ENCODE measurements at places on chromosomes 3 and 15. TPM values are rescaled to one million over a fixed set of nuclear protein-coding genes. Genes with fewer than 3 reads are reported as not detected.
A peak's percentile ranks its signal among the peaks of the same experiment; 100 is the strongest.

Gene NUP210
- 3.3 TPM for total RNA-seq

DNA sequence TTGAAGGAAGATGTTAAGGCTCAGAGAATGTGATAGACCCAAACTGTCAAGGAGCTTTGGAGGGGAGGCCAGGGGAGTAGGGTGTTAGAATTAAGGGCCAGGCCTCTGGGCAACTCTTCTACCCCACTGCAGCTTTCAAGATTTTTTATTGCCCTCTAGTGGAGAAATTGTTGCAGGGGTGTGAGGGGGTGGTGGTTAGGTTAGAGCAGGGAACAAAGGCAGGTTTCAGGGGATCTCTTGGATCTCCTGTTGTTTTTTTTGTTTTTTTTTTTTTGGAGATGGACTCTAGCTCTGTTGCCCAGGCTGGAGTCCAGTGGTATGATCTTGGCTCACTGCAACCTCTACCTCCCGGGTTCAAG is 1.4 kb upstream of the SEC13 start:
- no peak for DNase-seq

- DNase-seq, result no peak
Observed at GRCh38 chr15:45149060-45149459, 19.3 kb downstream of the DUOX1 start.

Gene AHSG
- total RNA-seq, result 0.26 TPM

GRCh38 chr3:120854908-120855526 is 53.0 kb upstream of the STXBP5L start:
- no peak for DNase-seq

Gene MELTF
- total RNA-seq, result 8.4 TPM

Gene SEMA3F
- total RNA-seq, result 10.8 TPM

DNA sequence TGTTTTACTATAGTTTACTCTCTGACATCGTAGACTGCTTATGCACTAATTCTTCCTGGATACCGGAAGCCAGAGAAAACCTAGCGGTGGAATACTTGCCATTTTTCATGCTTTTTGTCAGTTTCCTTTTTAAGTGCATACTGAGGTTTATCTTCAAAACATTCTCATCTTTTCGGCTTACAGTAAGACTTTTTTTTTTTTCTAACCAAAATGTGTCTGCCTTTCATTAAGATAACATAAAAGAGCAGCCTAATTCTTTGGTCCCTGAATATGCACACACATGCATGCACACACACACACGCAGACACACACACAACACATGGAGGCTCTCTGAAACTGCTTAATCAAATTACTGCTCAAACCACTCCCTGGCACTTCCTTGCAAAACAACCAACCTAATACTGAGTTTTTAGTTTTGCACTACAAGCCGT is 1.3 kb downstream of the ZNF445 start:
- DNase-seq, result no peak

DNA sequence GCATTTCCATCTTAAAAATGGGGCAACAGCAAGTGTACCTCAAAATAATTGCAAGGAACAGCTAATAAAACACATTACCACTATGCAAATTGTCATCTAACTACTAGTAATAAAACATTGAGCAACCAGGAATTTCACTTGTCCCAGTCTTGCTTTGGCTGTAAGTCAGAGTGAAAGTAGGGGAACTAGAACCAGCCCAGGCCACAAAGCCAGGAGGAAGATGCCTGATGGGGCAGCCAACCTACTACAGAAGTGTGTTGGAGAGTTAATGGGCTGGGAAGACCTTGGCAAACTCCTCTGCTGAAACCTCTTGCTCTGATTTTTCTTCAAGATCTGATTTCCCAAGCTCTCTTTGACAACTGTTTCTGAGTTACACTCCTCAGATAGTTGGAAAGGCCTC is 40.2 kb upstream of the LPP start:
- DNase-seq, result no peak

Gene SNRPA1
- total RNA-seq, result 18.5 TPM

GRCh38 chr3:102148598-102149337 is 286.0 kb upstream of the ZPLD1 start:
- DNase-seq, result no peak

DNA sequence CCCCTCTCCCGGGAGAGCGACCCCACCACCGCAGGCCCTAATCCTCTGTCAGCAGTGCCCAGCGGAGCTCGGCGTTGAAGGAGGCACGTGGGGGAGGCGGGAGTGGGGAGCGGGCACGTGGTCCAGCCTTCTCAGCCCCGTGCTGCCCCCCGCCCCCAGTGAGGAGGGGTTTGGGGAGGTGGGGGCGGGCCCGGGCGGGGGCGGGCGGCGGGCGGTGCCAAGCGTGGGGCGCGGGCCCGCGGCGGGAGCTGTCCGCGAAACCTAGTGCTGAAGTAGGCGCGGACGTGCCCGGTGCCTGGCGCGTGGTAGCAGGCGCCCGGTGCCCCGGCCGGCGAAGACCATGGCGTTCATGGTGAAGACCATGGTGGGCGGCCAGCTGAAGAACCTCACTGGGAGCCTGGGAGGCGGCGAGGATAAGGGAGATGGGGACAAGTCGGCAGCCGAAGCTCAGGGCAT is at the start of gene CPLX3:
Gene CPLX3 (plus strand): TSS at position 264 of the 456 bp plus-strand sequence. CDS start 77 bp downstream, at position 341.
- DNase-seq, result no peak

DNA sequence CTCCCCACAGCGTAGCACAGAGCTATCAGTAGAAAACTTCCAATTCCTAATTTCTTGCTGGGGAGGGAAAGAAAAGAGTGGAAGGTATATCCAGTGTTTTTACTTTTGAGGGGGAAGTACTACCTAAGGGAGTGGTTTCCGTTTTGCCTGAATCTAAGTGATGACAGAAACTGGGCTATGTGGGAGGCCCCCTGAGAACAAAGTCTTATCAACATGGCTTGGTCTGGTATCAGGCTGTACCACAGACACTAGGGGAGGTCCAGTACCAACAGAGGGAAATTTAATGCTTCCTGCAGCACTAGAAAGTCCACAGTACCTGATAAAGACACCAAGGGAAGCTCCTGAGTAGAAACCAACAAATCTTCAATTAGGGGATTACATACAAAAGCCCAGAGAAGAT is 199.2 kb downstream of the IL5RA start:
- no peak for DNase-seq

DNA sequence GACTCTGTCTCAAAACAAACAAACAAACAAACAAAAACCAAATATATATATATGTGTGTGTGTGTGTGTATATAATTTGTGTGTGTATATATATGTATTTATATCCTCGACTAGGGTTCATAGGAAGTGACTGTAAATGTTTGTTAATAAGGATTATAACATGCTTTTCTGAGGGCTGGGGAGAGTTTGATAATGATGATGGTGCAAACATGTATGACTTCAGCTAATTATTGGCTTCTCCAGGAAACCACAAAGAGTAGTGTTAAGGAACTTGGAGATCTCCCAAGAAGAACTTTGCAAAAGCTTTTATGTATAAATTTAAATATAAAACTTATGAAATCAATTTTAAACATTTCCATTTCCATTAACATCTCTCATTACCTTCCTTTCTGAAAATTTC is 3.9 kb upstream of the OPA1 start:
- DNase-seq, result no peak

Gene DET1
- 16.7 TPM for total RNA-seq

GRCh38 chr3:152396867-152397266 is 128.1 kb downstream of the MBNL1 start:
- no peak for DNase-seq

DNA sequence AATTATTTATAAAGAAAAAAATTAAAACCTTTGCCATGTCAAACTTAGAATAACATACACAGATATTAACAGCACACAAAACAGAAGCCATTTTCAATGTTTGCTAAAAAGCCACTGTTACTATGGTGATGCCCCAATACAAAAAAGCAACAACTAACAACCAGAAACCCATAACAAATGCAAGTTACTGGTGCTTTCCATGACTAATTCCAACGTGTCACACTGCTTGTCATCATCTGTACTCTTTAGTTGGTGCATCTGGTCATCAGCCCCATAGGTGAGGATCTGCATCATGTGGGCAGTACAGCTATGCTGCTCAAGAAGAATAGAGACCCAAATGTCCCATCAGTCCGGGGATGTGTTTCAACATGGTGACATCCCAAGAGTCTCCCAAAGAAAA is 52.8 kb downstream of the ATP8B4 start:
- no peak for DNase-seq

DNA sequence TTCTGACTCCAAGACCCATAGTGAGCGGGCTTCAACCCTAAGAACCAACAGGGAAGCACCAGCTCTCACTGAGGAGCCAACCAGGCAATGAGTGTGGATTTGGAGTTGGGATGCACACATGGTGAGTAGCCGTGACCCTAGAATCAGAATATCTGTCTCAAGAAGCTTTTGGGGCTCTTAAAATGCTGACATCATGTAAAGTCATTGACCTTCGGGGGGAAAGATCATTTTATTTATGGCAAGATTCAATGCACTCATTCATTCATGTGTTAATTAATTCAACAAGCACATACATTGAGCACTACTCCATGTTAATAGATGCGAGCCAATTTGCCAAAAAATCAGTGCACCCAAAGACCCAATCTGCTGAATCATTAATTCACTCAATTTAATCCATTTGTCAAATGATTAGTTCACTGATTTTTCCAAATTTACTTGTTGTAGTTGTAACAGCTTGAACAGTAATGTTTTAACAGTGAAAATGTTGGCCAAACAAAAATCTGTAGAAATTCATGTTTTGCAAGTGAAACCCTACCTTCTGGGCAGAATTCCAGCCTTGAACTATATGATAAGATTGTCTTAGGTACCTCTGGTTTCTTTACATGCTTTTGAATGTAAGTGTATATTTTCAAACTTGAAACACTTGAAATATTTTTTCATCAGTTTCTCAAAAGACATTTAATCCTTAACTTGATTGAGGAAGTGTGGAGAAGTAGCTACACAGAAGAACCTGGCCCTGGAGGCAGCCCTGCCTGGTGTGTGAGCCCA is 29.8 kb upstream of the LACTB start:
- no peak for DNase-seq

GRCh38 chr3:167734498-167735232 is at the start of gene PDCD10:
PDCD10 (minus strand) TSS chr3:167734892; CDS start chr3:167720157, 14,735 bp downstream.
- peak; percentile 99 for DNase-seq

DNA sequence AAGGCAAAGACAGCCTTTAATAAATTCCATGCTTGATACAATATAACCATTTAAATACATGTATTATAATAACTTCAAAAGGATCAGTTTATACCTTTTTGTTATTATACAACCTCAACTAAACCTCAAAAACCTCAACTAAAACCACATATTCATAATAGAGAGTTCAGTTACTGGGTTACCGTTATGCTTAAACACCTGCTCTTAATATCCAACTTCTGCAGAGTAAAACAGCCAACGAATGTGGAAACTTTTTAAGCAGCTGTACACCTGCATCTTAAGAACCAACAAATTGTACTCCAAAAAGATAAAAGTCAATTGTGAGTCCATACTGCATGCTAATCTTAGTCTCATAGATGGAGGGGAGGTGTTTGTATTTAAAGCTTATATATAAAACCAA is 53.5 kb downstream of the TFDP2 start:
- no peak for DNase-seq

GRCh38 chr3:115947325-115947724 is 324.0 kb downstream of the GAP43 start:
- DNase-seq, result no peak

DNA sequence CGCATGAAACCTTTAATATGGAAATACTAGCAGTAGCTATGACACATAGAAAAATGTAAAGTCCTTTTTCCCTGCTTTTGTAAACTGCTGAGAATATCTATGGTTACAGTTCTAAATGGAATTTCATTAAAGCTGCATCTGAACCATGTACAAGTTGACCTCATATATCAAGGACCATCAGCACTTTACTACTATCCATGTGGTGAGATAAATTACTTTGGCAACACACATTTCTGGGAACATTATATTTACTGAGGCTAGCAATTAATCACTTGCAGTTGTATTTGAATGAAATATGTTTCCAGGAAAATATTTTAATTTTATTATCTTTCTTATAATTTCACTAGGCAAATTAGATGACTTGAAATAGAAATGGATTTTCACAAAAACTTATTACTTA is 545.5 kb downstream of the NAALADL2 start:
- no peak for DNase-seq

- no peak for DNase-seq
Observed at GRCh38 chr15:85414495-85414894, 34.1 kb downstream of the AKAP13 start.

Gene LARP6
- total RNA-seq, result 6.9 TPM

Gene RTP1
- not detected for total RNA-seq

Gene LRRC34
- total RNA-seq, result 14.7 TPM

DNA sequence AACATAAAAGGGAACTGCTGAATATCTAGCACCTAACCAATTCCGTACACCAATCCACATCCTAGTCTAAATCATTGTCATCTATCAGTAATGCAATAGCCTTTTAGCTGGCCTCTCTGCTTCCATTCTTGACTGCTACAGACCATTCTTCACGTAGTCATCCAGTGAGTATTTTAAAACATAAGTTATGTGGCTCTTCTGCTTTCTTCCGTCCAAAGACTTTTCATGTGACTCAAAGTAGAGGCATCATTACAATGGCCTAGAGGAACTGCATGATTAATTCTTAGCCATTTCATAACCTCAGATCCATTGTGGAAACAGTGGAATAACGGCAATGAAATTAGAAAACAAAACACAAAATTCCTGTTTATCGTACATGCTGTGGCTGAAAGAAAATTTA is 88.9 kb upstream of the CBLB start:
- no peak for DNase-seq

Gene MUC13
- not detected for total RNA-seq

DNA sequence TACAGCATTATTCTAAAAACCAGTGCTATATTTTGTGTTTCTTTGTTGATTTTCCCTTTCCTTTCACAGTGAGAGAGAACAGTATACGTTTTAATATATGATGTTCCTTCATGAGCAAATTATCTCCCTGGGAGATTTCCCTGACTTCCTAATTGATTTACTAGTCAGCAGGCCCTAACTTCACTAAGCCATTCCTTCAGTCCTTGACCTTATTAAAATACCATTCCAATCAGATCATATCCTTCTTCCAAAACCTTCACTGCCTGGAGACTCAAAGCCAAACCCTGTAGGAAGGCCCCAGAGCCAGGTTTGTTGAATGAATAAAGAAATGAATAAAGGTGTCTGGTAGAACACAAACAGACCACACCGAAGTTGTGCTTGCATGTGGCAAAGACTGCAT is 43.8 kb upstream of the ARHGEF3 start:
- DNase-seq, result no peak

- DNase-seq, result no peak
Observed at GRCh38 chr3:69827127-69827526, 87.9 kb downstream of the MITF start.

- DNase-seq, result no peak
Observed at GRCh38 chr15:67835297-67836133, 4.3 kb downstream of the RNU6-1 start.

Gene HIGD2B
- total RNA-seq, result not detected

GRCh38 chr3:119769394-119770149 is 12.3 kb upstream of the NR1I2 start:
- DNase-seq, result no peak

Gene KLHL25
- total RNA-seq, result 3.6 TPM

GRCh38 chr3:25349828-25350724 is 78.0 kb upstream of the RARB start:
- no peak for DNase-seq
